AG08395 (cell line): ENCODE measurements at places on chromosomes 6 and 20.

- peak; percentile 33 for DNase-seq
Observed at GRCh38 chr20:5845681-5846615, 95.7 kb downstream of the SHLD1 start.

DNA sequence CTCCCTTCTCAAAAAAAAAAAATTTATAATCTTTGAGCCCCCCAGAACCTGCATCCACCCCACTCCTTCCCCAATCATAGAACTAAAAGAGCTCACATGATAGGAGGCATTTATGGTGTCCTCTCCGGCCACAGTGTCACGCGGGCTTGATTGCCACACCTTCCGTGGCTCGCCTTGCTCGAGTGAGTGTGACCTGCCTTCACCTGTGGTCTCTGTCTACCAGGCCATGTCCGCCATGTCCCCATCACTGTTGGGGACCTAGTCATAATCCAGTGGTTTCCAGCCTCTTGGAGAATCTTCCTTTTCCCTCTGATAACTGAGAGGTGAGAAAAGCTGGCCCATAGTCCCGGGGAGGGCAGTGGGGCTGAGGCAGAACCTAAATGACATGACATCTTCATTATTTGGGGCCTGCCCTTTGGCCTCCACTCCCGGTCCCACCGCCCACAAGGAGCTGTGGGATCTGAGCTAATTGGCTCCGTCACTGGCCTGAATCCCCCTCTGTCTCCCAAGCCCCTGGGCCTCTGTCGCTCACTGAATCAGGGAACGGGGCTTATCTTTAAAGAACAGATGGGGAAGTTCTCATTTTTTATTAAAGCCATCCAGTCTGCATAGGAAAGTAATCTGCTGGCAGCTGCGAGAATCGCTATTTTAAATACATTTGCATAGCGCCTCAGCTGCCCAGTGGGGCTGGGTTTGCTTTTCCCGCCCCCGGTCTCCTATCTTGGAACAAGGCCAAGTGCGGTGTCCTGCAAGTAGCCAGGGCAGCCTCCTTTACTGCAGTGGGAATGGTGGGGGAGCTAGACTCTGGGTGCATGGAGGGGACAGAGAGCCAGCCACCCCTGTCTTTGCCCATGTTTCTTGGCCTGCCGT, 197.6 kb upstream of the PMEPA1 start:
- DNase-seq, result no peak

DNA sequence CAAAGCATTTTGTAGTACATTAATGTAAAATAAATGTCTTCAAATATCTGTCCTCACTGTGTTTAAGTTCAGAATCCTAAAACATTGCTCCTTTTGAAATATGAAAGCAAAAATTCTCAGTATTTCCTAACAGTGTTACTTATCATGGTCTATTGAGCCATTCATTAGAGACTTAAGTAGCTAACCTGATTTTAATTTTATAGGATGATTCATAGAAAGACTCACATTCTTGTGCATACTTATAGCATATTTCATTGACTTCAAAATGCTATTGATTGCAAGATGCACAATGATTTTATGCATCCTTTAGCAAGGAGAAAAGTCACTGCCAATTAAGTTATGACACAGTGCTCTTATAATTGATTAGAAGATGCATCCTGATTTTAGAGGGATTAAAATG, 85.7 kb downstream of the HIVEP1 start:
- DNase-seq, result no peak

DNA sequence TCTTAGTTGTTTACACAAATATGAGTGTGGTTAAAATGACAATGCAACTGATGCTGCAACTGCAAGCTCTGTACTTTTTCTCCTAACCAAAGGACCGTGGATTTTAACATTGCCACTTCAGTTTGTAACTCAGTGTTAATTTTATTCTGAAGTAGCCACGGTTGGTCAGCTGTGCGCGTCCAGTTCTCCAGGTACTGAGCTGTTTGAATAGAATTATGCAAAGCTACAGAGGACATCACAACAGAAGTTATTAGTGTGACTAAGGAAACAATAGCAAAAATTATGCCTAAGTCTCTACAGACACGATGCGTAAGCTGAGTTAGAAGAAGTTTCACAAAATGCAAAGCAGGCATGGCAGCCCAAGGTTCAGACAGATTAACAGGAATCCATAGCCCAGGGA, 4.4 kb upstream of the ABHD12 start:
- no peak for DNase-seq

GRCh38 chr6:84119277-84119676, 85.7 kb downstream of the MRAP2 start:
- no peak for DNase-seq

DNA sequence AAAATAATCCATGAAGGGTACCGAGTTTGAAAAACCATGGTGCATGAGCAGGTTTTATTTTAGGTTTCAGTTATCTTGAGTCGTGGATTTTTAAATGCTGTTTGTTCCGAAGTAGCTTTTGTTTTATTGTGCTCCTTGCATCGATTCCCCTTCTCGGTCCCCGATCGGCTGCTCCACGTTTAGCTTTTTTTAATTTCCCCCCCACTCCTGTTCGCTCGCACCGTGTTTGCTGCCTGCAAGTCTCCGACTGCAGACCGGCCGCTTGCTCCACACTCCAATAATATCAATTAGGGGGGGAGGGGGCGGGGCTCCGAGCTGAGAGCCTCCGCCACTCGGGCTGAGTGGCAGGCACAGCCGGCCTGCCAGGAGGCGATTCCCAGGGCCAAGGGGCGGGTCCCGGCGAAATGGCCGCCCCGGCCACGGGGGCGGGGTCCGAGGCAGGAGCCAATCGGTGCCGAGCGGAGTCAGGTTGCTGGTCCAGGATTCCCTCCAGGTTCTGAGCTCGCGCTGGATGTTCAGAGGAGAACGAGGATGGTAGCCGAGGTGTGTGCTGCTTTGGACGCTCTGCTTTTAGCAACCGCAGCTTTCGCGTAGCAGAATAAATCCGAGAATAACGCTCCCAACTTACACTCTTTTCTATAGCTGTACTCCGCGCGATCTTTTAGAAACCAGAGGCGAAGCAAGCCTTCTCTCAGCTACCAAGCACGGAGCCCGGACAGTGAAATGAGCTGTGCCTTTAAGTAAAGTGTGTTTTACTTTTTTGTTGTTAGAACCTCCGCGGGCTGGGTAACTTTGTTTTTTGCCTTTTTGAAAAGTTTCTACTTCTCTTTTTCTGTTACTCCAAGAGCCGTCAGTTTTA, at the start of gene EPHA7:
EPHA7 (minus strand) TSS at position 256 of the 859 bp plus-strand sequence; CDS start at position 38, 218 bp downstream.
- DNase-seq, result peak; percentile 88

- DNase-seq, result peak; percentile 44
Observed at GRCh38 chr6:33252759-33253158, 18.9 kb downstream of the VPS52 start.

GRCh38 chr20:10314198-10314597, 95.6 kb downstream of the SNAP25 start:
- peak; percentile 38 for DNase-seq

DNA sequence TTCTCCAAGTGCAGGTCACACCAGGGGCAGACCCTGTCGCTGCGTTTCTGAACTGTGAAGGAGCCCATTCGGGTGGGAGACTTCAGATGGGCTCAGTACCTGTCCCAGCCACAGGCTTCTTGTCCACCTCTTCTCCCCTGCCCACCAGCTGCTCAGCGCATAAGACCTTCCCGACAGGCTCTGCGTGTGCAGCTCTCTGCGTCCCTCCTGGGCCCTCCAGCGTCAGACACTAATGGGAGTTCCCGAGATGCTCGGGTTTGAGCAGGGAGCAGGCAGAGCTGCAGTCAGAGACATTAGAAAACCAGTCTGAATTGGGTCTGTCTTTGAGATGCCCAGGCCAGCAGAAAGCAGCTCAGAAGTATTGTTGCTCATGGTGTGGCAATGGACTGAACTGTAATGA, 50.4 kb downstream of the TCP11 start:
- DNase-seq, result no peak

DNA sequence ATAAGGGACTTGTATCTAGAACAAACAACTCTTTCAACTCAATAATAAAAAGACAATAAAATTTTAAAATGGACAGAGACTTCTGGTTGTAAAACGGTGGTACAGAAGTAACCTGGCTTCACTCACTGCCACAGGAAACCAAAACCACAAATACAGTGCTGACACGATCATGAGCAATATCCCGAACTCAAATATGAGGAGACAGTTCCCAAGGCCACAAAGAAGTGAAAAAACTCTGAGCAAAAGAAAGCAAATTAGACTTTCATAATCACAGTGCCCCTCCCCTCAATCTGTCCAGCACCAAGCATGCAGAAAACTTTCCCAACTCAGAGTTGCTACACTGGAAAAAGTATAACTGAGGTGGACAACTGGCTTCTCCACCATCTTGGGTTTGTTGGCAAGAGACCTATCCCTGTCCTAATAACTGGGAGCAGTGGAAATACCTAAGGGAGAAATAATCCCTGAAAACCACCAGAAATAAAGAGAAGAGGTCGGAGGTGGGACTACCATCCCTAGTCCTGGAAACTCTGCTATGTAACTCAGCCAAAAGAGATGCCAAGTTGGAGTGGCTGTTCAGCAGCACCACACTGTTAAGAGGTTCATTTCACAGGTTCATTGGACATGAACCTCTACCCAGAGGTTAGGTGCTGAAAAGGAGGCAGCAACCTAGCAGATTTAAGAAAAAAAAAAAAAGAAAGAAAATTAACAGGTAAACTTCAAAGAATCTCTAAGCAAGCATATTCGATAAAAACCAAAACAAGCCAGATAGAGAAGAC, 55.5 kb downstream of the REV3L start:
- peak; percentile 58 for DNase-seq

- no peak for DNase-seq
Observed at GRCh38 chr6:125829433-125829832, 38.7 kb downstream of the NCOA7 start.

- no peak for DNase-seq
Observed at GRCh38 chr6:68859233-68859632, 224.2 kb downstream of the ADGRB3 start.

DNA sequence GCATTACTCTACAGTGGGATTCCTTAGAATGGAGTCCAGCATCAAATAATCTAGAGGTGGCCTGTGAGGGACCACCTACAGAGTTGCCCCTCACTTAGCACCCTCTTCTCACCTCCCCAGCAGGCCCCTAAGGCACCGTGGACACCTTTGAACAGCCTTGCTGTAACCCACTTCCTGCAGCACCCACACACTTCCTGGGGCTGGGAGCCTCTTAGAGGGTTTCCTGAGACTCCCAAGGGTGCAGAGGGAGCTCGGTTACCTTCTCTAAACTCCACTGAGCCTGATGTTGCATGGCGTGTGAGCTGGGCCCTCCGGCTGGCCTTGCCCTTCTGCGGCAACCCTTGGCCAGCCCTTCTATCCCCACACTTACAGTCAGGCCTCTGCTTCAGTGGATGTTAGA, 7.3 kb upstream of the SIRPG start:
- no peak for DNase-seq

DNA sequence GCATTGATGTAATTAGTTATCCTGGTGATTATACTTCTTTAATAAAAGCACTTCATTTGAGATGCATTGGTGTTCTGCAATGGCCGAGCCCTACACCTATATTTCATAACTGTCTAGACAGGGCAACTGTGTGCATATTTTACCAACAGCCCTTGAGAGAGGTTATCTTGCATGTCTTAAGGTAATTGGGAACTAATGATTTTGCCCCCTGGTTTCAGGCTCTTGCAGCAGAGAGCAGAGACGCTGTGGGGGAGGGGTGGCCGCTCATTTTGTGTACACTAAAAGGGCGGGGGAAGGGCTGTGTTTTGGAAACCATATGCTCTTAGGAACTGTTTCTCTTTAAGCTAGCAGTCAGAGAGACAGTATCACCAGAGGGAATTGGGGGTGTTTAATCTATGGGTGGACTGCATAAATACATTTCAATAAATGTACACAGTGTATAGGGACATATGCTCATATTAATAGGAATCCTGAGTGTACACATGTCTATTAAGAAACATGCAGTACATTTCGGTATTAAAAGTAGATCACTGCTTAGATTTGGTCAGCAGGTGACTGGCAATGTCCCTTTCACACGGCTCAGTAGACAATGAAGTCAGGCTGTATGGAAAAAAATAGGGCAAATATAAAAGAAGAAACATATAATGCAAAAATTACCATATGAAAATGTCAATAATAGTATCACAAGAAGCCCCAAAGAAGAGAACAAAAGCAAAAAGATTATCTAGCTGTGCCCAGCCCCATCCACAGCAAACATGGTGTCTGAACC, 402.9 kb upstream of the CITED2 start:
- DNase-seq, result no peak

DNA sequence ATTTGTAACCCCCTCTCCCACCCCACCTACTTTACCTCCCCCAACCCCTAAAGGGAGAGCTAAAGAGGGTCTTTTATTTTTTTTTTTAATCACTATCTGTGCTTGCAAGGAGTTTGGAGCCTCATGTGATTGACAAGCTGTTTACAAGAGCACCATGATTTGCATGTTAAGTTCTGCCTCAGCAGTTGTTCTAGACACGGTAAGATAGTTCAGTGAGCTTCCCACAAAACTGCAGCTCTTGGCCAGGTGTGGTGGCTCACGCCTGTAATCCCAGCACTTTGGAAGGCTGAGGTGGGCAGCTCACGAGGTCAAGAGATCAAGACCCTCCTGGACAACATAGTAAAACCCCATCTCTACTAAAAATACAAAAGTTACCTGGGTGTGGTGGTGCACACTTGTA, 5.0 kb upstream of the PXDC1 start:
- DNase-seq, result no peak

- DNase-seq, result no peak
Observed at GRCh38 chr6:51098791-51099190, 280.1 kb downstream of the TFAP2B start.

GRCh38 chr6:133805876-133806275, 83.0 kb upstream of the TCF21 start:
- DNase-seq, result no peak
